Inflammatory macrophage (primary cell): ENCODE measurements at places on chromosomes 6 and 20.

- DNase-seq: no peak
Measured at GRCh38 chr6:43740961-43741764, 28.8 kb upstream of the VEGFA start.

DNA sequence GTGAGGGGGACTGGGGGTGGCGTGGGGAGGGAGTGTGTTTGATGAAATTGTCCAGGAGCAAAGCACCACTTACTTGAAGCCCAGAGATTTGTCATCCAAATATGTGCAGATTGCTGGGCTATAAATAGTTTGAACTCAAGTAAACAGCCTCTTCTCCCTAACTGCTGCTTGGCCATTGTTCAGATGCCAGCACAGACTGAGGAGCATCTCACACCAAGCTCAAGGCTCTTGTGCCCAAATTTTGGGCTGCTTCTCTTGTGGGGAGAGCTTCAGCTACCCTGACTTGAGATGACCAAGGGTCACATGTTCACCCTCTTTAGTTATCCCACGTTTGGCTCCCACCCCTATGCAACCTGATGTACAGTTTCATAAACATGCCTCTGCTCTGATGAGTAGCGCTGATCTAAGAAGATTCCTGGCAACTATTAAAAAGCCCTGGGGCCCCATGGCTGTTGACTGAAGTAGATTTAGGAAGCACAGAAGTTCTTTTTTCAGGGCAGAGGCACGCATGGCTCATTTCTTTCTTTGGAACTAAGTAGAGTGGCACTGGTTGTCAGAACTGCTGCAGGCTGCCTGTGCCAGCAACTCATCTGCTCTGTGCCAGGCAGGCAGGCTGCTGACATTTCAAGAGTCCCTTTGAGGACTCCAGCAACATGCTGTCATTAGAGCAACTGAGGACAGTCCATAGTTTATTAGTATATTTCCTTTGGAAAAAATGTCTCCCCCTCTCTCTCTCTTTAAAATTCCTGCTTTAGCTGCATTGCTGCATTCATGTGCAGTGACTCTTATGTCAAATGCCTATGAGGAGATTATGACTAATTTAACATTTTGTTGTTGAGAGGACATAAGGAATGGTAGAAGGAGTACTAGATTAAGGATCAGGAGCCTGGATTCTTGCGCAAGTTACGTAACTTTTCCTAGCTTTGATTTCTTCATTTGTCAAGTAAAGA, 9.6 kb upstream of the PKIG start:
- DNase-seq: no peak

- DNase-seq: peak; percentile 81
Measured at GRCh38 chr6:154478021-154478700, 32.3 kb downstream of the CNKSR3 start.

- DNase-seq: no peak
Measured at GRCh38 chr20:51759769-51760510, 8.2 kb downstream of the ATP9A start.

- no peak for DNase-seq
Measured at GRCh38 chr6:22248513-22249308, 48.1 kb downstream of the PRL start.

DNA sequence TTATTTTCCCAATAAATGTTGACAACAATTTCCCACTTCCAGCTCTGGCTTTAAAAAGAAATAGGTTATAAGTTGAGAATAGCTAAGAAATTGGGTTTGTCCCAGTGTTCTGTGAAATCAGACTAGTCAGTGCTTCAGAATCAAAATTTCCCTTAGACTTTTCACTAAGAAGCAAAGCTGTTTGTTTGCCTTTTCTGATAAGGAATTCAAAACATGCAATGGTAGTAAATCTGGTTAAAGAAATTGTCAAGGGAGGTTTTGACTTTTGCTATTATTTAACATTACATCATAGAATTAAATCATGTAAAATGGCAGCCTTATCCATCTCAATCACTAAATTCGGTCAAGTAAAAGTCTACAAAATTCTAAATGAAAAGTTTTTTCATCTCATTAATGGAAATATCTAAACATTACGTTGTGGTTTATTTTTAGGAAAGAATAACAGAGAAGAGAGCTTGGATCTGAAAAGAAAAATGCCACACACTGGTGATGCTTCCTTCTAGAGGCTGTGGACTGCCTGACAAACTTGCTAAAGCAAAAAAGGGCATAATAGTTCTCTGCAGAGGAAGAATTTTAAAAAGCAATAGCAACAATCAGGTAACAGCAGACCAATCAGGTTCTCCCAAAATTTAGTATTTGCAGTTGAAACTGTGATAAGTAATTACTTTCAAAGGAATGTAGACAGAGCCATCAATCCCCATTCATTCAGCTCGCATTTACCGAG, 36.4 kb downstream of the PLAGL1 start:
- DNase-seq: no peak

DNA sequence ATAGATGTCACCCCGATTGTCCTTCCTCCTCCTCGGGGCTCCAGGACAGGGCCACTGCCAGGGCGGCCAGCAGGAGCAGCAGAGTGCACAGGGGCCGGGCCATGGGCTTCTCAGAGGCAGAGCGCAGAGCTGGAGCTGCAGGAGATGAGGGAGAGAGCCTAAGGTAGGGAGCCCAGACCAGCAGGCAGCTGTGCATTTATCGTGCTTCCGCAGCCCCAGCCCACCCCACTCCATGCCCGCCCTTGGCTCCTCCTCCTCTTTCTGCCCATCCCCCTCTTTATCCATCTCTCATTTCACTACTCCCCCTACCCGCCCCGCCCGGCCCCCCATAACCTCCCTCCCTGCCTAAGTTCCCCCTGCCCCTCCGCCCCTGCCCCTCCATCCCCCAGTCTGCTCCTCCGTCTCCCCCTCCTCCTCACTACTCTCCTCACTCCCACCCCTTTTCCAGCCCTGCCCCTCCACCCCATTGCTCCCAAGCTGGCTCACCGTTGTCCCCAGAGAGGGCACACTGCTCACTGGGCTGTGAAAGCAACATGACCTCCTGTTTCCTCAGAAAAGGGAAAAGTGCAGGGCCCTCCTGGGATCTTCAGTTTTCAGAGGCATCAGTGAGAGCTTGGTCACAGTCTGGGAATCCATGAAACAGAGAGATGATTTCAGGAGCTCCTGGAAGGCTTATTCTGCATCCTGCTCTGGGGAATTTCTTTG, 25.5 kb upstream of the CST1 start:
- no peak for DNase-seq

DNA sequence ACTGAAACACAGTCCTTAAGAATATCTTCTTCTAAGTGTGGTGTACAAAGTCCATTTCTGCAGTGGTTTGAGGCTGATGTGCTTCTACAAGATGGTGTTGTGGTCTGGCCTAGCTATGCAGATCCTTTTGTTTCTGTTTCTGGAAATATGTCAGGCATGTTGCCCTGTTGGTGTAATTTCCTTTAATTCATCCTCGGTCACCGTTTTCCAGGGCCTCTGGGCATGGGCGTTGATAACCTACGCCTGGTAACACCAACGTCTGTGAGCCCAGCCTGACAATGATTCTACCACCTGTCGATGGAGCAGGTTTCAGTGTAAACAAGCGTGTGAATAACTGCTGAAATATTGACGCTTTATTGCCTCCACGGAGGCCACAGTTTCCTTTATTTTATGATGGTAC, 33.3 kb upstream of the AFDN start:
- no peak for DNase-seq

DNA sequence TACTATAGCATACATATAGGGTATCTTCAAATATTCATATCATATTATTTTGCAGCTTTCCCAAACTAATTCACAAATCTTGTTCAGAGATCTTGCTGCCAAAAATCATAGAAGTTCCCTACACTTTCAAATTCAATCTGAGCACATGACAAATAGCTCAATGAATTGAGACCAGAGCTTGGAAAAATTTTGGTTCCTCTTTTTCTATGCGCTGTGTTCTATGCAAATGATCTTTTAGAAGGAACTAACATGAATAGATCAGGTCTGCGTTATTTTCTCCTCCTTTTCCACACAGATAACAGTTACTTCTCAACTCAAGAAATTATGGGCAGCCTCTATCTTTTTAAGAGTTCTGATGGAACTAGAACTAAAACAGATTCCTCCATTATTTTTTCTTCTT, 316.3 kb downstream of the ARHGAP18 start:
- DNase-seq: peak; percentile 56

DNA sequence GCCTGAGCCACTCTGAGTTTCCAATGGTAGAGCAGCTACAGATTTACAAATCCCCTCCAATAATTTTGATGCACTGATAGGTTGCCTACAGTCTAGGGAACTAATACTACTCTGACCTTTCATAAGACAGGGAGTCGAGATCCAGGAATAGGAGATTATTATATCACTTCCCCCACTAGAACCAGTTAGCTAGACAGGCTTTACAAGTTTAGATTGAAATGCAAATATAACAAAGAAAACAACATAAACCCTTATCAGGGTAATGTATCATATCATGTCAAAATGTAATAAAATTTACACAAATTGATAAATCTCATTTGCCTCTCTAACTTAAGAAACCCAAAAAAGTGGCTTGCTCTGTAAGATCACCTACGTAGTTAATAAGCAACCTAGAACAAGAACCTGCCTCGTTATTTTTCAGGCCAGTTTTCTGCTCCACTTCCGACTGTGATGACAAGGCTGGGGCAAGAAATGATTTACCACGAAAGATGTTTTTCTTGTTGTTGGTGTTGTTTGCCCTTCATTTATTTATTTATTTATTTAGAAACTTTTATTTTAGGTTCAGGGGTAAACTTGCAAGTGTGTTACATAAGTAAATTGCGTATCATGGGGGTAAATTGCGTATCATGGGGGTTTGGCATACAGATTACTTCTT, 504.2 kb upstream of the ID4 start:
- DNase-seq: no peak

GRCh38 chr6:107328081-107328480, 131.3 kb downstream of the PDSS2 start:
- no peak for DNase-seq

- DNase-seq: peak; percentile 71
Measured at GRCh38 chr6:113653275-113653674, 203.9 kb upstream of the MARCKS start.

- peak; percentile 26 for DNase-seq
Measured at GRCh38 chr6:79796197-79796596, 151.2 kb downstream of the ELOVL4 start.

GRCh38 chr6:109498052-109498451, 15.0 kb upstream of the ZBTB24 start:
- no peak for DNase-seq

DNA sequence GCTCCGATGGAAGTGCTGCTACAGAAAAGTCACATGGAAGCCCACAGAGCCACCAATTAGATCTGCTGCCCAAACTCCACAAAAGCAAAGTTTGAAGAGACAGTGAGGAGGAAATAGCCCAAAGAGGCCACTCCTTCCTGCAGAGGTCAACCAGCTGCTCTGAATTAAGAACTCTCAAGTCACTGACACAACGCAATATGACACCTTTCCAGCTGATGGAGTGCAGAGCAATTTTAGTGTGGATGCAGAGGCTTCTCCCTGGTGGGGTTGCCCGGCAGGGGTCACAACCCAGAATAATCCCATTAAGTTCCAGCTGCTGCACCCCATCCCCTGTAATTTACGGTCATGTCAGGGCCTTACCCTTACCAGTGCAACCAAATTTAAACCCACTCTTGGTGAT, 361.9 kb upstream of the JARID2 start:
- peak; percentile 30 for DNase-seq
